ENCODE measurements at places on chromosomes 7 and 10.

- DNase-seq = no peak
Observed at GRCh38 chr10:22253580-22253882, 35.7 kb upstream of the EBLN1 start.

DNA sequence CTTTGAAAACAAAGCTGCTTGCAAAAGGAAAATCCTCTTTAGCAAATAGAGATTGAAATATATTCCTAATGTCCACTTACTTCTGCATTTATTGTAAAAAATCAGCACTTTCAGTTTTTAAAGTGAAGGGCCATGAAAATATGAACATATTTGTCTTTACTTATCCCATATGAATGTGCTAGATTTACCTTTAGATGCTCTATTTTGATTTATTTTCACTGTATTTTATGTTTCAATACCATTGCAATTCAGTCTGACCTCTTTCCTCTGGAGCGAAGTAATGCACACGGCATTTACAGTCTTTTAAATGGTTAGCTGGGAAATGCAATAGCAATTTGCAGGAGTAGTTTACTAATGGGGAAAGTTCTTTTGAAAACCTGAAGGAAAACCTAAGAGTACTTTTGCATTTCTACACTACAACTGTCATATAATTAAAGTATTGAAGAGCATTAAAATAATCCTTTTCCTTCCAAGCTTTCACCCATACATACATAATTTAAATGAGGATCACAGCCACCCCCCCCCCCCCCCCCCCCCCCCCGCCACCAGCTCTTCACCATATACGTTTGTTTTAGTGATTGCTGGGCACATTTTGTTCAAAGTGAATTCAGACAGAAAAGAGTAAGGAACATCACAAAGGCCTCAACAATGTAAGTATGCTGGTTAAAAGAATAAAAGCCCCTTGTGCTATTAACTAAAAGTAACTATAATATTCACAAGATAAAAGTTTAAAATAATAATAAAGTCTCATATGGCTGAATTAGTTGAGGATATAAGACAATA, 3.5 kb downstream of the SKIDA1 start:
- DNase-seq = no peak

- DNase-seq = no peak
Observed at GRCh38 chr10:97336942-97337831, 2.7 kb upstream of the FRAT2 start.

DNA sequence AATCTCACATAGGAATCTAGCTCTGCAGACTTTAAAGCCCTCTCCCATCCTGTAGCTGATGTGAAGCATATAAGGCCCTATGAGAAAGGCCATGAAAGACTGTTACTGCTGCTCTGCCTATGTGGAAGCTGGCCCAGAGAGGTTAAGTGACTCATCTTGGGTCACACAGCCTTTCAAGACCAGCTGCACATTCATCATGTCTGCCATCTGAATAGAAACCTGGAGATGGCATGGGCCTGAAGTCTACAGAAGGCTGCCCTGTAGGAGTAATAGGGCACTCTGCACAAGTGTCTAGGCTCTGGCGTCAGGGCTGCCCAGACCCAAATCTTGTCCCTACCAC, 59.4 kb upstream of the COL13A1 start:
- DNase-seq = no peak

DNA sequence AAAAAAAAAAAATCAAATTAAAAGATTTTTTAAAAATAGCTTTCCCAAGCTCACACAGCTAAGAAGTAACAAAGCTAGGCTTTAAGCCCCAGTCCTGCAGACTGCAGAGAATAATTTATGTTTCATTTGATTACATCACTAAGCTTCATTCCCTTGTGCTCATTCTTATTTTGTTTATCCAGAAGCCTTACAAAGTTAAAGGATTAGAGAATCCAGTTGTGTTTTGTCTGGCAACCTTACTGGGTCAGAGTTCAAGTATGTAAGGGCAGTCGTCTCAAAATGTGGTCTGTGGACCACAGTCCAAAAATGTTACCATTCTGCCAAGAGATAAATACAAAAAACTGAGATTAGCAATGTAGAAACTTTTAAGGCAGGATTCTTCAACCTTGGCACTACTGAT, 32.1 kb upstream of the EZH2 start:
- DNase-seq = no peak
